Memory B cell (primary cell): ENCODE measurements at places on chromosomes 2 and 18.

- no peak for DNase-seq
Observed at GRCh38 chr18:75264195-75264594, 53.6 kb downstream of the TSHZ1 start.

GRCh38 chr18:50468807-50469206 is 91.1 kb upstream of the MAPK4 start:
- no peak for DNase-seq

DNA sequence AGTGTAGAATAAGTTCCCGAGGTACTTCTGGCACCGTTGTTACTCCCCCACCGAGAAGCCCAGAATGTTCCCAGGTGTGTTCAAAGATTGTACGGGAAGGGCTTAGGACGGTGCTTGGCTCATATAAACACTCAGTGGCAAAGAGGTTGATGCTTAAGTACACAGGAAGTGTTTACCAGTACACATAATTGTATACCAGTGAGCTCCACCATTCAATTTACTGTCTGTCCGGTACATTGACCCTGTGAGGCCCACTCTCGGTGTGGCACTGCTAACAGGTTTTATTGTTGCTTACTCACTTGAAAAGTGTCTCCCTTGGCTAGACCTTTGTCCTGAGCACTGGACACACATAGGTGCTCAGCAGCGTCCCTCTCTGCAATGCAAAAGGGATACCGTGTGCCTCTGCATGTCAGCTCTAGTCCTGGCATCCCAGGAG is 191.0 kb downstream of the NEDD4L start:
- no peak for DNase-seq

- DNase-seq: no peak
Observed at GRCh38 chr2:50641633-50642032, 390.3 kb downstream of the NRXN1 start.

- DNase-seq: no peak
Observed at GRCh38 chr2:105455488-105456003, 56.7 kb upstream of the FHL2 start.

DNA sequence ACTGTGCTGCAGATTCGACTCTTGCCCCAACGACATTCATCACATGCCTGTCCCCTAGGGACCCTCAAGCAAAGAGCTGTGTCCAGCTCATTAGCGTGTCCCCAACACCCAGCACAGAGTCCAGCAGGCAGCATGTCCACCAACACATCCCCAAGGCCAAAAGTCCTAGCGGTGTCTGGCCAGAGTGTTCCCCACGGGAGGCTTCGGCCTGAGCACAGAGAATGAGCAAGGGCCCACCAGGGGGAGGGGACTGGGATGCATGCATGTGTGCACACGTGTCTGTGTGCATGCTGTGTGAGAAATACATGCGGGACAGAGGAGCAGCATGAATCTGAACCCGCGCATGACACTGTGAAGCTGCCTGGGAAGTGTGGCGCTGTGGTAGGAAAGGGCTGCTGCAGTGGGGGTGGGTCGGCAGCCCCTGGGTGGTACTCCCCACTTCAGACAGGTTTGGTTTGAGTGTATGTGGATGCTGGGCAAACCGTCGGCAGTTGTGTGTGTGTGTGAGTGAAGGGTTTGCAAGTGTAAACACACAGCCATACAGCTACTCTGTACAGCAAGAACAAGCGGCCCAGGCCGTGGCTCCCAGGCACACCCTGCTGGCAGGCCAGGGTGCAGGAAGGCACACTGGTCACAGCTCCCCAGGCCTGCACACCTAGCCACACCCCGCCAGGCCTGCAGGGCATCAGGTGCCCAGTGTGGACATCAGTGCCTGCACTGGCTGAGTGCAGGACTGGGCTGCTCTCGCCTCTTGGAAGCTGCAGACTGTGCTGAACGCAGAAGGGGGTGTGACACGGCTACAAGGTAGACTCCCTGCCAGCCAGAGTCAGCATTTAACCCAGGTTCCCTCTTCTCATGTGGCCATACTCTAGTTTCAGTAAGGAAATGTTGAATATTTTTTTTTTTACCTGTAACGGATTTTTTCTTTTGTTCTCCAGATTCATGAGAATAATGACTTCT is 19.5 kb upstream of the HES6 start:
- no peak for DNase-seq

DNA sequence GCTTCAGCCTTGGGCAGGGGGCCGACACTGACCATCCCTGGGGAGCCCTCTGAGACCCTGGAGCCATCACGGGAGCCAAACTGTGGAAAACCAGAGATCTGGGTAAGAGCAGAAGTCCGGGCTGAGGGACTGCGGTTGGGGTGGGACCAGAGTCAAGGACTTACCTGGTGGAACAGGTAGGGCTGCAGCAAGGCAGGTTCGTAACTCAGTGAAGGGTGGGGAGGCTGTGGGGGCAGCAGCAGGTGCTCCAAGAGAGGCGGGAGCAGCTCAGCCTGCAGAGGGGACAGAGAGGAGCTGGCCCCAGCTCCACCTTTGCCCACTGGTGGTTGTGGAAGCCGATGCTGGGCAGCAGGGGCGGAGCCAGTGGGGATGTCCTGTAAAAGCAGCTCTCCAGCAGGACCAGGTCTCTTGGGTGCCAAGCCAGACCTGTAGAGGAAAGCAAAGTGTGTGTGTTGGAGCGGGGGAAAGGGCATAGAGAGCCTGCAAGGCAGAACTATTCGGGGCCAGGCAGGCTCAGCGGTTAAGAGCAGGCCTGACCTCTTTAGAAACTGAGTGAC is 6.7 kb downstream of the PTPRN start:
- no peak for DNase-seq
